Stimulated activated CD4-positive, alpha-beta T cell treated with anti-CD3 and anti-CD28 coated beads, TNF-alpha, amount 100 ng/mL, for 24 hours (primary cell): ENCODE measurements at places on chromosomes 16 and 17.

DNA sequence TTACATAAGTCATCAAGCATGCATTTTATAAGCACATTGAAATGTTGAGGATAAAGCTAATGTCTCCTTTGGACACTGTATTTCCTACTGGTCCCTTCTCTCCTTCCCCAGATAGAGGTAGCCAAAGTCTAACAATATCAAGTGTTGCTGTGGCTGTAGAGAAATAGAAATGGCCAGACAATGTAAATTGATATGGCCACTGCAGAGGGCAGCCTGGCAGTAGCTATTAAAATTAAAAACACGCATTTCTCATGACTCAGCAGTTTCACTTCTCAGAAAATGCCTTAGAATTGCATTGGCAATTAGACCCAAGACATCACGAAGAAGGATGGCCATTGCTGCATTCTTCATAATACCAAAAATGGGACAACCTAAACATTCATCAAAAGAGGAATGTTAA is 46.8 kb upstream of the MRTFB start:
- DNase-seq: no peak

- DNase-seq: no peak
These were observed 7.0 kb upstream of the CDR2 start for GRCh38 chr16:22381392-22381791.

DNA sequence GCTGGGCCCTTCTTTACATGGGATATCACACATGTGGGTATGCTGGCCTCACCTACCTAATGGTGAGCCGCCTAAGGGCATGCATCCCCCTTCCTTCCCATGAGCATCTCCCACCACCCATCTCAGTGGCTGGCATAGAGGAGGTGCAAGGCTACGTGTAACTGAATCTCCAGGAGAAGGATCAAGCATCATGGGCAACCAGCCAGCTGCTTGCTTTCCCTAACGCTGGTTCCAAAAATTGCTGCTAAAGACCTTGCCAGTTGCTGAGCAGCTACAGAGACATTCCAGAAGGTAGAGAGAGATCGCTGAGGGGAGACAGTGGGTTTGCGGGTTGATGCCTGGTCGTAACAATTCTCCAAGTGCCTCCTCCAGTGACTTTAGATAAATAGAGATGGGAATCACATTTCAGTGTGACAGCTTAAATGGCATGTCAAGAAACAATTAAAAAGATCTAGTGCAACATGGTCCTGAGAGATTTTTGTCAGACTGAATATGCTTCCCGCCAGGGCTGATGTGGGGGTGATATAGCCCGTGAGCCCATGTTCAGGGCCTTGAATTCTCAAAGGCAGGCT is 378.4 kb upstream of the CDH5 start:
- no peak for DNase-seq

DNA sequence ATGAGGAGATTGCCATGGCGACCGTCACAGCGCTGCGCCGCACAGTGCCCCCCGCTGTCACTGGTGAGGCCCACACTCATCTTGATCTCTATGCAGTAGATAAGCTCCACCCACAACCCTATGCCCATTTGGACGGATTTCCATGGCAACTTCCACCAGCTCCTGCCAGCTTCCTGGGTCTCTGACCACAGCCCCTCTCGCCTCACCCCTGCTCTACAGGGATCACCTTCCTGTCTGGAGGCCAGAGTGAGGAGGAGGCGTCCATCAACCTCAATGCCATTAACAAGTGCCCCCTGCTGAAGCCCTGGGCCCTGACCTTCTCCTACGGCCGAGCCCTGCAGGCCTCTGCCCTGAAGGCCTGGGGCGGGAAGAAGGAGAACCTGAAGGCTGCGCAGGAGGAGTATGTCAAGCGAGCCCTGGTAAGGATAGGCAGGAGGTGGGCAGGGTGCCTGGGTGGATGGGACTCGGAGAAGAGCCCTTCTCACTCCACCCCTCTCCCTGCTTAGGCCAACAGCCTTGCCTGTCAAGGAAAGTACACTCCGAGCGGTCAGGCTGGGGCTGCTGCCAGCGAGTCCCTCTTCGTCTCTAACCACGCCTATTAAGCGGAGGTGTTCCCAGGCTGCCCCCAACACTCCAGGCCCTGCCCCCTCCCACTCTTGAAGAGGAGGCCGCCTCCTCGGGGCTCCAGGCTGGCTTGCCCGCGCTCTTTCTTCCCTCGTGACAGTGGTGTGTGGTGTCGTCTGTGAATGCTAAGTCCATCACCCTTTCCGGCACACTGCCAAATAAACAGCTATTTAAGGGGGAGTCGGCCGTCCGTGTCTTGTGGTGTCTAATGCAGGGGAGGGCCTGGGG is 4.3 kb downstream of the ALDOA start:
- no peak for DNase-seq

DNA sequence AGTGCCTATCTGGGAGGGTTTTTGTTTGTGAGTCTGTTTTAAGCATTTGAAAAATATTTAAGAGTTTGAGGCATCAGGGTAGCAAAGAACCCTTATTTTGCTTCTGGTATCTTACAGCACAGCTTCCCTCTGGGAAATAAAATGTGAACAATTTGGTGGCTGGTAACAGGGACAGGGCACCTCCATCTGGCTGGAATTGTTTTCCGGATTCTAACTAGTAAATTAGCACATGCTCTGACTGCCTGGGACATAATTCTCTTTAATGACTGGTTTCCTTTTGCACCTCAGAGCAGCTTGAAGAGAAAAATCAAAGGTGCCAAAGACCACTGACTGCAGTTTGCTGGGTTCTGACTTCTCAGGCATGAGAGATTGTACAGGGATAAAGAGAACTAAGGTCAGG is 469.1 kb downstream of the GRIN2A start:
- DNase-seq: no peak

GRCh38 chr17:15912416-15912955 is 32.4 kb upstream of the ADORA2B start:
- no peak for DNase-seq

- DNase-seq: no peak
These were observed 368.0 kb downstream of the FOXL1 start for GRCh38 chr16:86946396-86946795.

- no peak for DNase-seq
These were observed 9.5 kb upstream of the TMEM101 start for GRCh38 chr17:44024271-44024663.

- peak; percentile 48 for DNase-seq
These were observed at the start of gene SF3B3 for GRCh38 chr16:70523743-70524398. Gene SF3B3, plus strand, starts transcription at chr16:70523816. Its CDS starts 2,841 bp downstream, at chr16:70526657.

GRCh38 chr16:84434800-84435199 is 66.5 kb downstream of the ATP2C2 start:
- no peak for DNase-seq

- peak; percentile 79 for DNase-seq
These were observed 4.3 kb downstream of the KAT2A start for GRCh38 chr17:42116705-42117396.

- no peak for DNase-seq
These were observed 39.6 kb upstream of the RHOT1 start for GRCh38 chr17:32102646-32103186.

GRCh38 chr16:59597269-59597668 is 863.2 kb upstream of the GOT2 start:
- DNase-seq: no peak

- DNase-seq: no peak
These were observed 32.3 kb downstream of the CLEC16A start for GRCh38 chr16:10976634-10977033.

GRCh38 chr16:76222853-76223252 is 54.3 kb upstream of the CNTNAP4 start:
- DNase-seq: no peak
